Spleen (tissue), 13 donors: ENCODE measurements at places on chromosomes 11 and 22.

DNA sequence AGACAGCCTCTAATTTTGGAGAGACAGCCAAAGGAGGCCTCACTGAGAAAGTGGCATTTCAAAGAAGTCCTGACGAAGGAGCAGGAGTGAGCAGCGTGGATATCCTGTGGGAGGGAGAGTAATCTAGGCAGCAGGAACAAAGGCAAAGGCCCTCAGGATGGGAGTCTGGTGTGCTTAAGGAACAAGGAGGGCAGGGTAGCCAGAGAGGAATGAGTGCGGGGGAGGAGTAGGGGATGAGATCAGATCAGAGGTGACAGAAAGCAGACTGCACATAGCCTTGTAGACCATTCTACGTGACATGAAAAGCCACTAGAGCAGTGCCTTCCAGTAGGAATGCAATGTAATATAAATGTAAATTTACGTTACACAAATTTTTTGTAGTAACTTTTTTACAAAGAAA is 5.6 kb downstream of the SLC36A4 start:
- DNase-seq, result no peak

DNA sequence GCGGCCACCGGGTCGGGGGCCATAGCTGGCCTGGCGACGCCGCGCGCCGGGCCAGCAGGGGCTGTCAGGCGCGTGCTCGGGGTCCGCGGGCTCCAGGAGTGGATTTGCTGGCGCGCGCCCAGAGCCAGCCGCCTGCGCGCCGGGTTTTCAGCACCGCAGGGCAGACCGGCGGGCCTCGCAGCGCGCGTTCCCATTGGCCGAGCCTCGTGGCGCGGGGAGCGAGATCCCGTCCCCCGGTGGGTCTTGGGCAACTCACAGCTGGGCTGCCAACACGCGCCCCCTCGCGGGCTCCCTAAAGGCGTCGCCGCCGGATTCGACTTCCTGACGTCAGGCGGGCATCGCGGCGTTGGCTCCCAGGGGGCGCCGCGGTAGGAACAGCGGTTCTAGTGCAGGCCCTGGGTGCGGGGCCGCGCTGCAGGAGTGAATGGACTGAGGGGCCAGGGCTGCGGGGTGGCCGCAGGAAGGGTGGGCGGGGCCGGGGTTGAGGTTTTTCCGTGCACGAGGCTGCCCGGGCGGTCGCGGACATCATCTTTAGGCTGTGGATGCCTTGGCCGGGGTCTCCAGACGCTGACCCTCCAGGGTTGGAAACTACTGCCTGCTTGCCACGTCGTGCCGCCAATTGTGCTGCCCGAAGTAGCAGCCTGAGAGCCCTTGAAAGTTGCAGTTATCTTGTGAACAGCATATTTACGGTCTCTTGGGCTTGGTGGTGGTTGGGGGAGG is at the start of gene FADS1:
TSS of gene FADS1 (minus strand) at position 268 of the 720 bp plus-strand sequence. CDS start at position 194, 74 bp downstream.
- peak; percentile 92 for DNase-seq

- DNase-seq, result no peak
These were observed 23.8 kb downstream of the KCNQ1 start for GRCh38 chr11:2468363-2469235.

GRCh38 chr11:45804761-45805304 is at the start of gene SLC35C1:
Gene SLC35C1 (plus strand): TSS chr11:45805149. CDS start chr11:45805802, 653 bp downstream.
- peak; percentile 100 for DNase-seq

GRCh38 chr11:27995083-27995482 is 112.9 kb downstream of the KIF18A start:
- DNase-seq, result no peak

GRCh38 chr11:130118636-130119387 is 40.8 kb upstream of the ST14 start:
- no peak for DNase-seq

- DNase-seq, result no peak
These were observed 27.4 kb upstream of the MUC15 start for GRCh38 chr11:26599425-26599824.

DNA sequence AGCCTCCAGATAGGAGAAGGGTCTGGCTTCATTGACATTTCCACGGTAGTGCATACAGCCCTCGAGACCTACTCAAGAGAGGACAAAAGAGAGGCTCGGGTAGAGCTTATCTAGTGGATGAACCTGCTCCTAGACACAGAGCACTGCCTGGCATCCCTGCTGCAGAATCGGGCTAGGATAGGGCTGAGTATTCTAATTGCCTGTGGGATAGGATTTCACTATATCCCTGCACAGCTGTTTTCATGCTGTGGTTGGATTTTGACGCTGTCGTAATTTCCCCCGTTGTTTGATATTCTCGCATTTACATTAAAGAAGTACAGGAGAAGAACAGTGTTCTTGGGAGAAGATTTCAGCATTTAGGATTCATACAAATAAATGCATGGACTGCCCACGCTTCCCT is 107.8 kb downstream of the KIRREL3 start:
- no peak for DNase-seq

DNA sequence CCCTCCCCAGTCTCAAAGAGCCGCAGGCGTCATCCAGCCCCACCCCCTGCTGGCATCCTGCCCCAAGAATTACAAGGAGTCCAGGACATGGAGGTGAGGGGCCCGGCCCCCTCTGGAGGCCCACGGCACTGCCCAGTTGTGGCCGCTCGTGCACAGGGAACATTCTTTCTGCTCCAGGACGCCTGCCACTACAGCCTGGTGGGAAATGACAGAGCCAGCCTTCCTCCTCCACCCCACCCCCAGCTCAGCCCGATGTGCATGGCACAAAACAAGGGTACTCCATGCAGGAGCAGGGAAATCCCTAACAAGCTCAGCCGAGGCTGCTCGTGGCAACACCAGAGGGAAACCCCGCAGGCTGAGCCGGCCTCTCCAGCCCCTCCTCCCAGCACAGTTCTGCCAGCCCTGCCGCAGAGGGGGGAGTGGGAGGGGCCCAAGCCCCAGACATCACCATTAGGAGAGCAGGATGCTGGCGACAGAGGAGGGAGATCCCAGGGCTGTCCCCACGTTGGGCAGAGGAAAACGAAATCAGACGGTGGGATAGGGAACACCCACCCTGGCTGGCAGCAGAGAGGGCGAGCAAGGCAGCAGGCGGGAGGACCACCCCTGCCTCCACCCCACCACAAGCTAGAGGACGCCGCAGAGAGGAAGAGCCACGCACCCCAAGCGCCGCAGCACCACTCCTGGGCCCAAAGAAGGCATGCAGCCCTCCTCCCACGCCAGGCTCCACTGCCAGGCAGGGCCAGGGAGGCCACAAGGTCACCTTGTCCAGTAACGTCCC is 10.0 kb downstream of the IGSF9B start:
- DNase-seq, result peak; percentile 69

DNA sequence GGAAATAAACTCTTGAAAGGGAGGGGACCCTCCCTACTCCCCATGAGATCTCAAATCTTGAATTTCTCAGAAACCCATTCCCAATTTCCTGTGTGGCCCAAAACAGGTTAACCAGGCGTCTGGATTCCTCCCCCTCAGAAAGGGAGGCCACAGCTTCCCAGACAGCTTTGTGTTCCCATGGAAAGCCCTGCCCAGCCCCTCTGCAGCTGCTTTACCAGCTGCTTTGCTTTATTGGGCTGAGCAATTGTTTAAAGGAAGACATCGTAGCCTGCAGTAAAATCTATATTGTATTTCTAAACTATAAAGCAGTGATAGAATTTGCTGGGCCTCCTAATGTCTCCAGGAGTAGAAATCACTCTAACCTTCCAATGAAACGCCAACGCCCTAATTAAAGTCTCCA is 97.4 kb downstream of the CHST1 start:
- DNase-seq, result no peak

GRCh38 chr11:1707751-1708150 is 10.8 kb downstream of the KRTAP5-6 start:
- DNase-seq, result peak; percentile 9

- peak; percentile 55 for DNase-seq
These were observed 14.1 kb downstream of the DCPS start for GRCh38 chr11:126317756-126318573.

- no peak for DNase-seq
These were observed 190.9 kb upstream of the BLID start for GRCh38 chr11:122306831-122307391.

DNA sequence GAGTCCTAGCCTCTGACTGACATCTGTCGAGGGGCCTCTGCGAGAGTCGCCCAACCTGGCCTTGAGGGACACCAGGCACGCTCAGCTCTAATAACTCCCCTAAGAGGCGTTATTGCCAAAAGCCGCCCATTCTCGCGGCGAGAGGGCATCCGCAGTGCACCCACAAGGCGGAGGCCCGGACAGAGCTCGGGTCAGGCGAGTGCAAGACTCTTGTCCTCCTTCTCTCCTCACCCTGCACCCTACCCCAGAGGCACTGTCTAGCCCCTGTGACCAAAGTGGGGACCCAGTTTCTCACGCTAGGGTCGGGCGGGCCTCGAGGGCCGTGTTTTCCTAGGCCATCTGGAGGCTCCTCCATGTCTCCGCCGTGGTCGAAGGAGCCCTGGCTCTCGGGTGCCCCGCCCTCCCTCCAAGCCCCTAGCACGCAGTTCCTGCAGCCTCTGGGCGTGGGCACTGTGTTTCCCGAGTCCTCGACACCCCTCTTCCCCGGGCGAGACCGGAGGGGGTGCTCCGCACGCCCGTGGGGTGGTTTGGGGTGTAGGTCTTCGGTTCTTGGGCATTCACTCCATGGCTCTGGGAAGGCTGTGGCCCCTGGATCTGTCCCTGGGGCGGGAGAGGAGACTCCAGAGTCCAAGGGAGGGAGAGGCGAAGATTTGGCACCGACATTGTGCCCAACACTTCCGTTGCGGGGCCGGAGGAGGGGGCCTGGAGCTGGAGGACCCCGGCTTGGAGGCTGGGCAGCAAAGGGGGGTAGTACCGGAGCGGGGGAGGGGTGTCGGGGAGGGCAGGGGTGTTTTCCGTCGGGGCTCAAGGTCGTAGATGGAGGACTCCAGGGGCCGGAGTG is 1.0 kb downstream of the CHRM4 start:
- peak; percentile 70 for DNase-seq

DNA sequence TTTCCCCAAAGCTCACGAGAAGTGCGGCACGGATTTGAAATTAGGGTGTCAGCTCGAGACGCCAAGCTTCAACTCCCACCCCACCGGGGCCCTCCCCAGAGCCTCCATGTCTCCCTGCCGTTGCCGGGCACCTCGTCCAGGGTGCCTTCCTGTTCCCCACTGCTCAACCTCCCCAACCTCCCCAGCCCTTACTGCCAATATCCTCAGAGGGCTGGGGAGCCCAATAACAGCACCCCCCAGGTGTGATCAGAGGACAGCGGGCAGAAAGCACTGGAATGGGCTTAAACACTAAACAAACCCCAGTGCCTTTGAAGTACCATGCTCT is 1336.4 kb downstream of the TBC1D22A start:
- DNase-seq, result peak; percentile 80

GRCh38 chr11:112249871-112250610 is 10.6 kb downstream of the PLET1 start:
- DNase-seq, result no peak

GRCh38 chr11:115892016-115892415 is 387.8 kb upstream of the CADM1 start:
- no peak for DNase-seq

- no peak for DNase-seq
These were observed 101.8 kb downstream of the USP35 start for GRCh38 chr11:78290293-78291176.

DNA sequence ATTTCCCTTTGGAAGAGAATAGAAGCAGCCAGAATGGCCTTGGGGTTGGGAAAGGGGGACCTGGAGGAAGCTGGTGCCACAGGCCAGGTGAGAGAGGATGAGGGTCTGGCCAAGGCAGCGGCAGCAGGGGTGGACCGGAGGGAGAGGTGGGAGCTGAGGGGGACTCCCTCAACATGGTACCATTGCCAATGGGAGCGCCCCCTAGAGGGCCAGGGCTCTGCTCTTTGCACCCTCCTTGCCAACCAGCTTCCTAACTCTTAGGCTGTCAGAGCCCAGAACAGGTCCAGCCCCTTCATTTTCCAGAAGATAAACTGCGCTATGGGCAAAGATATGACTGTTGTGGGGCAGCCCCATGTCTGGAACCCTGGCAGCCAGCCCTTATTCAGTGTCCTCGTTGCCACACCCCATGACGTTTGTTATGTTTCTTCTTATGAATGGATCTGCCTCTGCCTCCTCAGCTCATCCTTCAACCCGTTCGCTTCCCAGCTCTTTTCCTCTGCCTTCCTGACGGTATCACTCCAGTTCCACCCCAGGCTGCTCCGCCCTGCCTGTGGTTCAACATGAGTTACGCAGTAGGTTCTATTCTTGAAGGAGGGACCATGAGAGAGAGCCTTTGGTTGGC is 185.2 kb downstream of the GRIK4 start:
- no peak for DNase-seq

DNA sequence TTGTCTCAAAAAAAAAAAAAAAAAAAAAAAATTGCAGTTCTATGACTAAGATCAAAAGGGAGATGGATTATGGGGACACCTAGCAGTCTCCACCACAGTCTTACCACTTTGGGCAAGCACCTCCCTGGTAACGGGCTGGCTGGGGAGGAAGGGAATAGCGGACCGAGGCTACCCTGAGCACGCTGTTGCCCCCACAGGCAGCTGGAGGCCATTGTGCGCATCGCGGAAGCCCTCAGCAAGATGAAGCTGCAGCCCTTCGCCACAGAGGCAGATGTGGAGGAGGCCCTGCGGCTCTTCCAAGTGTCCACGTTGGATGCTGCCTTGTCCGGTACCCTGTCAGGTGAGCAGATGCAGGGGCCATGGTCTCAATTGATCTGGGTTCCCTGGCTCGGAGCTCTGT is 21.2 kb downstream of the MCM5 start:
- no peak for DNase-seq

- no peak for DNase-seq
These were observed 20.6 kb downstream of the KCNQ1OT1 start for GRCh38 chr11:2679011-2679676.

DNA sequence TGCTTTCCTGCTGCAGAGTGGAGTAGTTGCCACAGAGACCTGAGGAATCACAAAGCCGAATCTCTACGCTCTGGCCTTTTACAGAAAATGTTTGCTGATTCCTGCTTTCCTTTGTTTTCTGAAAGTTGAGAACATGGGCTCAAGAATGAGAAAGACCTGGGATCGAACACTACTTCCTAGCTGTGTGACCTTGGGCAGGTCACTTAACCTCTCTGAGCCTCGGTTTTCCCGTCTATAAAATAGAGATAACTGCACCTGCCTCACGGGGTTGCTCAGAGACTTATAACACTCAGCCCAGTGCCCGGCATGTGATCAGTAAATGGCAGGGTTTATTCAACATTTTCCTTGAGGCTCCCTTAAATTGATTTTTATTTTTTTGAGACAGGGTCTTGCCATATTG is 70.9 kb upstream of the ALX4 start:
- no peak for DNase-seq

DNA sequence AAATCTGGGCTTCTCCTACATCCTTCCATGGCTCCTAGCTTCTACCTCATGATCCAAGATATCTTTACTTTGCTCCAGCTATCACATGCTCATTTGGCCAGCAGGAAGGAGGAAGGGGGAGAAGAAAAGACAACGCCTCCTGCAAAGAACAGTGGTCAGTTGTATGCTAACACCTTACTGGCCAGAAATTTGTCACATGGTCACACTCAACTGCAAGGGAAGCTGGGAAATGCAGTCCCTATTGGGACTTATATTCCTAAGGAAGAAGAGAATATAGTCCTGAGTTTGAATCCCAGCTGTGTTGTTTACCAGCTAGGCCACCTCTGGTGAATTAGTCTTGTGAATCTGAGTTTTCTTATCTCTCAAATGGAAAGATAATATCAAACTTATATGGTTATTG is 272.0 kb downstream of the BLID start:
- DNase-seq, result no peak
